ENCODE measurements at places on chromosomes 16 and 17.

DNA sequence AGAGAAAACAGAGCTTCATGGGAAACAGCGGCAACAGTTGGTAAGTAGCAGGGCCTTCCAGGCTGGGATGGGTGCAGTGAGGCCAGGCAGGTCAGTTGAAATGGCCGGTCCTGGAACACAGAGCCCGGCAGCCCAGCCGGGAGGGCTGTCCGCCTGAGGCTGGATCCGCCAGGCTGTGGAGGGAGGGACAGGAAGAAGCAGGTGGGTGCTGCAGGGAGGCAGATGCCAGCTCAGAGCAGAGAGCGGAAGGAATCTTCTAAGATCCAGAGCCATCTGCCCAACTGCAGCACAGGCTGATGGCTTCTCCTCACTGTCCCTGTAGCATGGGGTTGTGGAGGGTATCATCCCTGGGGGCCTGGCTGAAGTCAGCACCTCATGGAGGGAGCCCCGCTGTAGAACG lies 599 bp downstream of the RNF112 start:
- no peak for DNase-seq

- DNase-seq, result no peak
Measured at GRCh38 chr16:68658341-68658973, 13.3 kb downstream of the CDH3 start.

DNA sequence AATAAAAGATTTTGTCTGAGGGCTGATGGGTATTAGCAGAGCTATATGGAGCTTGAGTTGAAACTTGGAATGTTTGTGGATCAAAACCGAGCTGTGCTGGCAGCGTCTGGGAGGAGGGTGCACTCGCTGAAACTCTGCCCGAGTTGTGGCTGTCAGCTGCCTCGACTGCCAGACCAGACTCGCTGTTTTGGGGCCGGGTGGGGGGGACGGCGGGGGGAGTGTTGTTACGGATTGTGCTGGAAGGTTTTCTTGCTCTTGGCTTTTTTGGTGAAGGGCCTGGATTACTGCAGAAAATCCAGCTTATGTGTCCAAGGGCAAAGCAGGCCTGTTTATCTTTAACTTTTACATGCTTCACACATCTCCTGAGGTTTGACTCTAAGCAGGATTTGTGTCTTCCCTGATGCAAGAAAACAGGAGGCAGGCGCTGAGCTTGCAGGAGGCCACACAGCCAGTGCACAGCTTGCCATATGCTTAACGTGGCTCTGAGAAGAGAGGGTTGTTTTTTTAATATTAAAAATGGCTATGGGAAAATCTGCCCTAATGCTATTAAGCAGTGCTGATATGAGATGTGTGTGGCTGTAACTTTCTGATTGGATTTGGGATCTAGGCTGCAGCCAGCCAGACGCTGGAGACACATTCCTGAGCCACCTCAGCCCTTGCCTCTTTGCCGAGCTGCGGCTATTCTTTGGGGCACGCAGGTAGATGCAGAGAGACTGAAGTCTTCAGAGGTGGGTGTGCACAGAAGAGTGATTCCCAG lies 20.5 kb upstream of the RPTOR start:
- no peak for DNase-seq

GRCh38 chr17:49755663-49756283 lies 8.2 kb downstream of the FAM117A start:
- DNase-seq, result no peak

GRCh38 chr16:12458591-12459358 lies 344.9 kb downstream of the CPPED1 start:
- DNase-seq, result no peak

DNA sequence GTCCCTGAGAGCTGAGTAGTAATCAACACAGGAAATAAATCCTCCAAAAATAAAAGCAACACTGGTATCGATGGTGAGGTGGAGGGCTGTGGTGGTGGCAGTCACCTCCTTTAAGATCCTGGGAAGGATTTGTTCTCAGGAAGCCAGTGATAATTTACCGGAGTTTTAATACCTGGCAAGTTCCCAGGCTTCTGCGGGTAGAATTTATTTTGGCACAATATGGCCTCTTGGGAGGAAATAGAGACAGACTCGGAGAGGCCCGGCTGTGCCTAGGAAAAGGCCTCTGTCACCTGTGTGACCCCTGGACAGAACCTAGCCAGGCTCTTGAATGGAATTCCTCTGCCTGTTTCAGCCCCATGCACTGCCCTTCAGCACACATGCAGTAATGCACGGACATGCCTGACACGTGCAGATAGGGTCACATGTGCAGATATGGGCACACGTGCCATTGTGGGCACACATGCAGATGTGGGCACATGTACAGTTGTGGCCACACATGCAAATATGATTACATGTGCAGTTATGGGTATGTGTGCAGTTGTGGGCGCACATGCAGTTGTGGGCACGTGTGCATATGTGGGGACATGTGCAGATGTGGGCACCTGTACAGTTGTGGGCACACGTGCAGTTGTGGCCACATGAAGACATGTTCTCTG lies 33.5 kb downstream of the MGAT5B start:
- DNase-seq, result no peak

GRCh38 chr17:49353607-49354006 lies 8.4 kb downstream of the ZNF652 start:
- DNase-seq, result no peak

DNA sequence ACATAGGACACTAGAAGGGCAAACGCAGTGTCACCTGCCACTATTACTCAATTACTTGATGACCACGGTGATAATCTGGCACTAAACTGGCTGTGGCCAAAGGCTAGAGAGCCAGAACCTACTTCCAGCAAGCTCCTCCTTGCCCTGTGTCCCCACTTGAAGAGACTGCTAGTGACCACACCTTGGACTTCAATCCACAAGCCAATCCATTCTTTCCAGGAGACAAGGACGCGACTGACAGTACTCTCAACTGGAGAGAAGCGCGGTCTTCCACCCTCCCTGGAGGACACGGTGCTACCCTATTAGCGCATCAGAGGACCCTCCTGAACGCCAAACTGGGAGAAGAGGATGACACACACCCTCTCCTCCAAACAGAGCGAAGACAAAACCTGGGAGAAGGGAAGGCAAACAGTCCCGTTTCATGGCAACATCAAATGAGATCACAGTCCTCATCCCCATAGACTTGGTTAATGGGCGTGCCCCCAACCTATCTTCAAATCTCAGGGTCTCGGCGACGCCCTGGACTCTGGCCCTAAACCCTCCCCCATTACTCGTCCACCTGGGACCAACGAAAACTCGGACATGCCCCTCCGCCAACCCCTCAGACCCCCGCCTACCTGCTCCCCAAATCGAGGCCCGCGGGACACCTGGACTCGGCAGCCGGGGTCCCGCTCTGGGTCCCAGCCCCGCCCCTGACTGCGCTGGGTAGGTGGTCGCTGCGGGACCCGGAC lies 508 bp downstream of the FLCN start:
- no peak for DNase-seq

- no peak for DNase-seq
Measured at GRCh38 chr17:72926171-72926570, 166.3 kb downstream of the SLC39A11 start.

GRCh38 chr16:11328172-11329070 lies 16.8 kb upstream of the RMI2 start:
- DNase-seq, result no peak

GRCh38 chr17:50879086-50879485 lies 12.9 kb upstream of the TOB1 start:
- DNase-seq, result no peak

Data from stimulated activated CD8-positive, alpha-beta memory T cell treated with anti-CD3 and anti-CD28 coated beads, Interleukin-4, amount 100 ng/mL, for 4 hours (primary cell).